ENCODE measurements at places on chromosomes 3 and 15. TPM values are rescaled to one million over a fixed set of nuclear protein-coding genes. Genes with fewer than 3 reads are reported as not detected.

DNA sequence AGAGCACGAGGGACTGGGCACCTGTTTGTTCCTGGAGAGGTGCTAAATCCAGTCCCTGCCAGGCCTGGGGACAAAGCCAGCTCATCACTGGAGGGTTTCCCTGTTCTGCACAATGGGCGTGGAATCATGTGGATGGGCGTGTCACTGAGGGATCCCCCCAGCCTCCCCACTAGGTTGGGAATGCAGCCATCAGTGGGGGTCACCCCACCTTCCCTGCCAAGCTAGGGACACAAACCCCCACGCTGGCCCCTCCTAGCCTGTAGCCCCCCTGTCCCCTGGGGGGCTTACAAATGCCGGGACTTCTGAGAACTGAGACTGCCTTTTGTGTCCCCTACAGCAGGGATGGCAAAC lies 61.9 kb downstream of the NSMCE3 start:
- no peak for DNase-seq

GOLGA8Q gene
- total RNA-seq, result 3.9 TPM

DNA sequence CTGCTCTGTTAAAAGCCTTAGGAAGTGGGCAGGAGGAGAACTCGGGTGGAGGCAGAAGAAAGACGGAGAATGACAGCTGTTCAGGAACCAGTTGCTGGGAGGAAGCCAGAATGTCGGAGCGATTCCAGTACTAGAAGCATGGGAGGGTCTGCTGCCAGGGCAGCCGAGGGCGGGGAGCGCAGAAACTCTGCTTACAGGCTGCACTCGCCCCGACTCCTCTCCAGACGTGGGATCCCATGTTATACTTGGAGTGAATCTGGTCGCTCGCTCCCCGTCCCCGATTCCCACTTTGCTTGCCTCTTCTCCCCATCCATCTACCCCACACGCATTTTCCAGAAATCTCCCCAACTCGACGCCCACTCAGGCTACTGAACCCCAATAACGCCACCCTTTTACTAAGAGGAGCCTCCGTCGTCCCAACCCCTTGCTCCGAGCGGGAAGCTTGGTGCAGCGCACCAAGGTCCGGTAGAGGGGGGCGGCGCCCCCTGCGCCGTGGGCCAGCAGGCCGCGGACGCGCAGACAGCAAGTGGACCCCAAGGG lies 665 bp downstream of the GATM start:
- peak; percentile 64 for DNase-seq

DNA sequence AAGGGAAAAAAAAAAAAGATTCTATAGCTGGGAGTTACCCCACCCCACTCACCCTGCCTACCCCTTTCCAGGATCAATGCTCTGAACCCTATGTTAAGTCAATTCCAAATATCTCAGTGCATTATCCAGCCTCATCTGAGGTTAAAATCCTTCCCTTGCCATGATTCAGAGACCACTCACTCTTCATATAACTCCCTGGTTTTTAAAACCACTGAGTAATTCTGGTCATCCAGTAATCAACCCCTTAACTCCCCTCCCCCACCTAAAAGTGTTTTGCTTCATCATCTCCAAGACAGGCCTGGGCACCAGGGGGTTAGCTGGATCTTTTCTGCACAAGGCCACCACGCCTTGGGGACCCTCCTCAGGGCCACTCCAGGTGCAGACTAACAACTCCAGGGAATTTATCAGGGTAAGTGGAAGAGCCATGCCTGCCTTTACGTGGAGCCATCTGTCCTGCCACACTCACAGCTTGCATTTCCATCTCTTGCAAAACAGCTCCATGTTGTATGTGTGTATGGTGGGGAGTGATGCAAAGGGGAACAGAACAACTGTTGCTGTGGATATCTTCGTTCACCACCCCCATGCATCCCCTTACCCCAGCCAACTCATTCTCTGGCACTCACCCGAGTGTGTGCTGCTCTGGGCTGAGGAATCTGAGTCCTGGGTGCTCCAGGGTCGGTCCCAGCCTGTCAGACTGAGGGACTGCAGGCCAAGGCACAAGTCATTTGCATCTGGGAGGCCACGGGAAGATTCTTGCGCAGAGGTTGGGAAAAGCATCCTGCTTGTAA lies 30.7 kb upstream of the RPS17 start:
- DNase-seq, result no peak

DNA sequence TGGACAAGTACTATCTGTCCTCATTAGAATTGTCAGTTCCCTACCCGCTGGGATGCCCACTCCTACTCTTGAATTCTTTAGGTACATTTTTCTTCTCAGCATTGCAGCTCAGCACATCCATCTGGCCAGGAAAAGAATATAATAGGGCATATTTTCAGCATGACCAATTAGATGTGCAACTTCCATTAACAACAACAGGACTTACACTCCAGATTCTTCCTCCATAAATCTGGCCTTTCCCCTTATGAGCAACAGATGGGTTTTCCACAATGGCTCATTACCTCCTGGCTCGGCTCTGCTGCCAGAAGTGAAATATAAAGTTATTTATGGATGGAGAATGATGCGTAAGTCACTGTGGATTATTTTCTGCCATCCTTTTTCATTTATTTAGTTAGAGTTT lies 443.8 kb upstream of the TGFBR2 start:
- peak; percentile 26 for DNase-seq

CFAP100 gene
- not detected for total RNA-seq

DNA sequence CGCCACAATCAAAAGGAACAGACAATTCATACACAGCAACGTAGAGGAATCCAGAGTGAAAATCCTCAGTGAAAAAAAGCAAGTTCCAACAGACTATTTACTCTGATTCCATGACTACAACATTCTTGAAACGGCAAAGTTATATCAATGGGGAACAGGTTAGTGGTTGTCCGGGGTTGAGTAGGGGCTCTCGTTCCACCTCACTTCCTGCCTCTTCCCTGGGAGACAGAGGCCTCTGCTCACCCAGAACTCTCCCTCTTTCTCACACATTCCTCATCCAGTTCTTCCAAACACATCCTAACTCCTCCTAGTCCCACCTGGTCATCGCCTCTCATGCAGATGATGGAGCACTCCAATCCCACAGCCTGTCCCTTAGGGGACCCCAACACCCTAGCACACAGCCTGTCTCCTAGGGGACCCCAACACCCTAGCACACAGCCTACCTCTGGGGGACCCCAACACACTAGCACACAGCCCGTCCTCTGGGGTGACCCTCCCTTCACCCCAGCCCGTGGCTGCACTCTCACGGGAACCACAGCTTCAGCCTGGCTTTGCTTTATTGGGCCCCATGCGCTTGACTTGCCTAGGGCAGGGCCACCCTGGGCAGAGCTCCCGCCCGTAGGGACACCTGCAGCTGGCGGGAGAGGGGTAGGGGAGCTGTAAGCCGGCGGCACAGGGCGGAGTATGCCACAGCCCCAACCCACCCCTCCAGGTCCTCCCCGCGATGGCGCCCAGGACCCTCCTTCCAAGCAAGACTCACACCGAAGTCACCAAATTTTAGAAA lies 5.2 kb downstream of the OCA2 start:
- no peak for DNase-seq

DNA sequence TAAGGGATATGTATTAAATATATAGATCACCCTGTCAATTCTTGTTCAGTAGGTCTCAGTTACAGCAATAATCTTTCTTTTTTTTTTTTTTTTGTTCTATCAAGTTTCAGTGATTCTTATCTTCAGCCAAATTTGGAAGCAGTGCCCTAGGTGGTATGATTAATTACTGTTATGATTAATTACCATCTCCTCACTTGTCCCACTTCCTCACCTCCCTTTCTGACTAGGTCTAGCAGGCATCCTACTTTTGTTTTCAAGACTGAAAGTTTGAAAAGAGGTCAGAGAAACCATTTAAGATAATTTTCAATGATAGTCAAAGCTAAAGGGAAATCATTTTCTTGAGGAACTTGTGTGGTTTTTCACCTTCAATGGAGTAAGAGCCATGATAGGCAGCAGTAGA lies 144.0 kb upstream of the CNTN4 start:
- DNase-seq, result no peak

GRCh38 chr3:55446850-55447249 lies 40.3 kb downstream of the WNT5A start:
- DNase-seq, result no peak

SLC28A2 gene
- not detected for total RNA-seq

TOPBP1 gene
- total RNA-seq, result 23.4 TPM

CLASP2 gene
- 61.0 TPM for total RNA-seq

- no peak for DNase-seq
Observed at GRCh38 chr3:141272906-141273662, 41.5 kb downstream of the PXYLP1 start.

MYRIP gene
- total RNA-seq, result 0.36 TPM

GRCh38 chr3:144295613-144296012 lies 324.0 kb downstream of the DIPK2A start:
- no peak for DNase-seq

TTLL13 gene
- 0.21 TPM for total RNA-seq
